ENCODE measurements at places on chromosomes 7 and 10.

- no peak for DNase-seq
These were observed 26.5 kb downstream of the GPR85 start for GRCh38 chr7:113060100-113060499.

- no peak for DNase-seq
These were observed 30.1 kb upstream of the PAXIP1 start for GRCh38 chr7:155032978-155033377.

DNA sequence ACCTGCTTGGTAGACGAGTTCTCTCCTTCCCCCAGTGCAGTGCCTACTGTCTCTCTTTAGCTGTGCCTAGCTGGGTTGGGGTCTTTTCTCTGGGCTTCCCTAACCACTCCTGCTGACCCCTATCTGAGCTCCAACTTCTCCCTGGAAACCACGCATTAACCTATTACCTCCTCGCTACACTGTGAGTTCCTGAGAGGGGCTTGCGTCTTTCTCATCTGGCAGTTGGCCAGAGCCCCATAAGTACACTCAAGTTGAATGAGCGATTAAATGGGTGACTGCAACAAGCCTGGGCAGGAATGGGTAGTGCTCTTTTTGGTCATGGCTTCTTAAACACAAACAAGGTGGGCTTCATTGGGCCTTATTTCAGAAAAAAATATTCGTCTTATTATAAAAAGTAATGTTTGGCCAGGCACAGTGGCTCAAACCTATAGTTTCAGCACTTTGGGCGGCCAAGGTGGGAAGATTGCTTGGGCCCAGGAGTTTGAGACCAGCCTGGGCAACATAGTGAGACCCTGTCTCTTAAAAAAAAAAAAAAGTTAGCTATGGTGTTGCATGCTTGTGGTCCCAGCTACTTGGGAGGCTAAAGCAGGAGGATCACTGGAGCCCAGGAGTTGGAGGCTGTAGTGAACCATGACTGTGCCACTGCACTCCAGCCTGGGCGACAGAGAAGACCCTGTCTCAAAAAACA, 41.4 kb downstream of the SYPL1 start:
- DNase-seq: no peak

DNA sequence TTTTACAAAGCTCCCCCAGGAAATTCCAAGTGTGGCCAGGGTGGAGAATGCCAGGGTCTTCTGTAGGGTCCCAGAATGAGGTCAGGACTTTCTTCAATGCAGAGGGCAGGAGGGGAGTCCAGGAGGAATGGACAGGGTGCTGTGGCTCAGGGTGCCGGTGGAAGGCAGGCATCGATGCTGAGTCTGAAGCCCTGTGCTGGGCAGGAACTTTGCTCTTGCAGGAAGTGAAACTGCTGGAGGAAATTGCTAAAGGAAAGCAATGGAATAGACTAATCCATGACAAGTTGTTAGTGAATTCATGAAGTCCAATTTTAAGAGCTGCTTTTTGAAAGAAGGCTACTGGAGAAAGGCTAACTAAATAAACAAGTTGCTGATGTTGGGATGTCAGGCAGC, 14.8 kb downstream of the PTPRE start:
- no peak for DNase-seq

DNA sequence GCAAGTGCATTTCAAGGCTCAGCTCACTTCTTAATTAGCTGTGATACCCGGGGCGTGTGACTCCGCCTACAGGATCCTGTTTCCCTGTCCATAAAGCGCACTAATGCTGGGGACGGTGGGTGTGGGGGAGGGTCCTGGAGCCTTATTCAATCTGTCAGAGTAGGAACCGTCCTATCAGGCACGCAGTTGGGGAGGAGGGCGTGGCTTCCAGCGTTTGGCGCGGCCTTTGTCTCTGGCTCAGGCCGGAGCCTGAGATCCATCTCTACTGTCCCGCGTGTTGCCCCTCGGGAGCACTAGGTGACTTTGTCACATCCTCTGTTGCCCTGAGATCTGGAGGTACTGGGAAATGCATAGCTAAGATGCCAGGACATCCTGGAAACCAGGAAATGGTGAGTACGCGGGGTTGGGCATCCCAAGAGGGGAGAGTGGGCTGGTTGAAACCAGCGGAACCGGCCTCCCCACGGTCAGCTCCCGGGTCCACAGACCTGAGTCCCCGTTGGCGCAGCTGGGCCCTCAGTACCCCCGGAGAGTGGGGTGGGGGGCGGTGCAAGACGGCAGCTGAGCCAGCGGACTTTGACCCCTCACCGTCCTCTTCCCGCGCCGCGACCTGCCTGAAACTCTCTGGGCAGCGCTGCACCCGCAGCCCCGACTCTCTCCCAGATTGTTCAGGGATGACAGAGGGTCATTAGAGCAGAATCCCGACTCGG, 104.4 kb upstream of the ZNF92 start:
- no peak for DNase-seq

DNA sequence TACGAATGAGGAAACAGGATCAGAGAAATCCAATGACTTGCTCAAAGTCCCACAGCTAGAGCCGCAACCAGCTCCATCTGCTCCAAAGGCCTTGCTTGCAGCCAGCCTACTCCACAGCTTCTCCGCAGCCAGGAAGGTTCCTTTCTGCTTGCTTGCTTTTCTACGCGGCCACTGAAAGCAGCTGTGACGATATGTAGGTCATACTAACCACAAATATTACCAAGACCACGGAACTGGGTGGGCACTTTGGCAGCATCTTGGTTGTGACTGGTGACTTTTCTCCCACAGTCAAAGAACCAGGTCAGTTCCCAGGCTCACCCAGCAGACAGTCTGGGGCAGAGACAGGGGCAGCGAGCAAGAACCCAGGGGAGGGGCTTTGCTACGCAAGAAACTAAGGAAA, 86.4 kb downstream of the FAM53B start:
- DNase-seq: no peak

- DNase-seq: no peak
These were observed 558 bp downstream of the TCTN3 start for GRCh38 chr10:95693071-95693667.

DNA sequence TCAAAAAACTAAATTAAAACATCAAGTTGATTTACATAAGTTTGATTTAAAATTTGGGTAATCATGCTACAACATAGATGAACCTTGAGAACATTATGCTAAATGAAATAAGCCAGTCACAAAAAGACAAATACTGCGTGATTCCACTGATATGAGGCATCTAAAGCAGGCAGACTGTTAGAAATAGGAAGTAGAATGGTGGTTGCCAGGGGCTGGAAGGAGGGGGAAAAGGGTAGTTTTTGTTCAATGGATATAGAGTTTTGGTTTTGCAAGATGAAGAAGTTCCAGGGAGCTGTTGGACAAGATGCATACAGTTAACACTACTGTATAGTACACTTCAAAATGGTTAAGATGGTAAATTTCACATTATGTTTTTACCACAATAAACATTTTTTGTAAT, 45.0 kb upstream of the IFRD1 start:
- no peak for DNase-seq

DNA sequence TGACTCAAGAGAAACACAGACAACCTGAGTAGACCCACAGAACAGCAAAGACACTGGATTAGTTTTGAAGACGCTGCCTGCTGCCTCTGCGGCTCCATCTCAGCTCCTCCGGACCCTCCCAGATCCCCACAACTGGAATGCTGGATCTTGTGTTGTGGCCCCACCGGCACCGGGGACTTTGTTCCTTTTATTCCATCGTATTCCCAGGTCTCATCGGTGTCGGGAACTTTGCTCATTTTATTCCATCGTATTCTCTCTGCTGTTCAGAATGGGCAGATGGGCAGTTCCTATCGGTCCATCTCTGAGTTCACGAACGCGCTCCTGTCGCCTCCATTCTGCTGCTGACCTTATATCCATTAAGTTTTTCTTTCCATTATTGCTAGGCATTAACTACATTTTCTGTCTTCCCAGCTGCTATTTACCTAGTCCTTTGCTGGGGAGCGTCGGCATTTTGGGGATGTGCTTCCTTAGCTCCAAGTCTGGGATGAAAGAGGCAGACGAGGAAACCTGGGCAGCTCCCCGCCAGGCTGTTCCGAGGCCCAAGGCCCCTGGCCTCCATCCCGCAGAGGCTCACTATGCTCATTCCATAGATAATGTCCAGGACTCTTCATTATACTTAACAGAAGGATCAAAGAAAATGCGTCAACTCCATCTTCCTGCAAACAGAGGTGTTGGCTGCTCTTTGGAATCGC, 192.4 kb downstream of the MAD1L1 start:
- DNase-seq: no peak

- DNase-seq: no peak
These were observed 3.9 kb downstream of the ZNF503 start for GRCh38 chr10:75397496-75398199.

DNA sequence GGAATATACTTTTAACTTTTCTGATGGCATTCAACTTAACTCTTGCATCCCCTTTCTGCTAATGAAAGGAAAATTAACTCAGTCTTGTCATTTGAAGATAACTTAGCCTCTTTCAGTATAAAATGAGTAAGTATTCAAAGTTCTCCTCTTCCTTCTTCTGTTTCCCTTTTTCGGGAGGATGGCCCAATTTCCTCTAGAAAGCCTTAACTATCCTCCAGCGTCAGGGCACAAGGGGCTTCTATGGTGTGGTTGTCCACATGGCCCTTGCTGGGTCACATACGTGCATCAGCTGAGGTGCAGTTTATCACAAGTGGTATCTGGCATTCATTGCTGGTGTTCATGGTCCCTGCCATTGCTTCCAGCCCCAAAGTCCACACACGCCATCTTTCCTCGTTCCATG, 17.8 kb upstream of the GSAP start:
- DNase-seq: no peak

DNA sequence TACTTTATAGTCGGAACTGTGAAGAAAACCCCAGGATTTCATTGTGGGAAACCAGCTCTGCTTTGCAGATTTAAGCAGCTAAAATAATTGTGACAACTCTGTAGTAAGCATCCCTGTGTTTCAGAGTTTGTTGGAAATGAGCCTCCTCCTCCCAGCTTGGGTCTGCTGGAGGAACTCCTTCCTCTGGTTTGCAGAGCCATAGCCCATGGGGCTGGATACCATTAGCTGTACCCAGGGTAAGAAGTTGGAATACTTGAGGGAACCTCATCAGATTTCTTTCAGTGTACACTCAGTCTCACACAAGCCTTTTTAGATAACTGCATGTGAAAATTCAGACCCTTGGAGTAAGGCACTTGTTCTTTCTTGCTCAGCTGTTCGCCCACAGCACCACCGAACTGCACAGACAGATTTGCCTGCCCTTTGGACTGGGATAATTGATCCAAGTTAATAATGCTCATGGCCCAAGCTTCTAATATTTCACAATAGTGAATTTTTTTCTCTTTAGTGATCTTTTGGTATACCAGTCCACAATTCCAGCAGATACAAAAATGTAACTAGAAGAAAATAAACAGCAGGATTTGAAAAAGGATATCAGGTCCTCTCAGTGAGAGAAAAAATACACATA, 467.4 kb upstream of the FZD8 start:
- DNase-seq: no peak

GRCh38 chr10:59971915-59972314, 65.6 kb upstream of the CCDC6 start:
- no peak for DNase-seq

- DNase-seq: no peak
These were observed 497.4 kb downstream of the RPS24 start for GRCh38 chr10:78531088-78531487.

- DNase-seq: no peak
These were observed 33.4 kb downstream of the TAS2R41 start for GRCh38 chr7:143510854-143511592.

DNA sequence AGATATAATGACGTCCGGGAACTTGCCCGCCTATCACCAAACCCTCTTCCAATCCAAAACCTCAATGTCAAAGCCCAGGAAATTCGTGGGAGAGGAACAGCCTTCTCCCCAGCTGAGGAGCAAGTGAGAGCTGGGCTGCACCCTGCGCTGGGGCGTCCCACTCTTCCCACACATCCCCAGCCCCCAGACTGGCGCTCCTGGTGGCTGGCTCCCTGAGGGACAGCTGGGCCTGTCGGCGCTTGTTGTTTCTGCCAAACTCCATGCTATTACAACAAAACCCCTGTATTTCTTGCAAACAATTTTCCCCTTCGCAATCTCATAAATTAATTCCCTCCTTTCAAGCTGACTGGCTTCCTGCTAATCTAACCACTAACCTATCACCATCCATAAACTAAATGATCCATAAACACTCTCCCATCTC, 53.0 kb downstream of the GRID1 start:
- no peak for DNase-seq

- no peak for DNase-seq
These were observed 98.2 kb upstream of the IMMP2L start for GRCh38 chr7:111660478-111660877.

- DNase-seq: no peak
These were observed 5.4 kb upstream of the FZD9 start for GRCh38 chr7:73427902-73428787.

DNA sequence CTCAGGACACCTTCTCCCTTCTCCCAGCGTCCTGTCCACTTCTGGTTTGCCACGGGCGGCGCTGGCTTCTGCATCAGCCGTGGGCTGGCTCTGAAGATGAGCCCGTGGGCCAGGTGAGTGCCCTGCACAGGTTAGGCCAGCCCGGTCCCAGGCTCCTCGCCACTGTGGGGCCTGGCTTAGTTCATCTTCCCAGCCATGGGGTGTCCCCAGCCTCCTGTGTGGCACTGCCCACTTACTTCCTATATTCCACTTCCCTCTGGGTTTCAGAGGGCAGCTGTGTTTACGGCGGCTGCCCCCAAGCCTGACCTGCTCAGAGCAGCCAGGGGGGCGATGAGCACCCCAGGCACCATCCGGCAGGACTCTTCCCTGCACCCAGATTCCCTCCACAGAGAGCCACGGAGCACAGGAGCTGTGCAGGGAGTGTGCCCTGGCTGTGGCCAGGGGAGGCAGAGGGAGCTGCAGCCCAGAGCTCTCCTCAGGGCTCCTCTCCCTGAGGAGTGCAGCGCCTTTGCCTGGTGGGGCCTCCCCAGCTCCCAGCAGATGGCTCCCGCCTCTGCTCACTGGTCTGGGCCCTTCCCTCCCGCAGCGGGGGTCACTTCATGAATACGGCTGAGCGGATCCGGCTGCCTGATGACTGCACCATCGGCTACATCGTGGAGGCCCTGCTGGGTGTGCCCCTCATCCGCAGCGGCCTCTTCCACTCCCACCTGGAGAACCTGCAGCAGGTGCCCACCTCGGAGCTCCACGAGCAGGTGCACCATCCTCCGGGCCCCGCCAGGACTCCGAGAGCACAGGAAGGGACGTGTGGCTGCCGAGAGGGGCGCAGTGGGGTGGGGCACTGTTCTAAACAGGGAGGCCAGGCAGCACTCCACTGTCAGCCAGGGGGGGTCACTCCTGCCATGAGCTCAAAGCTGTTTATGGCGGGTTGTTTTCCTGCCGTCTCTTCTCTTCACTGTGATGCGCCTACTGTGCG, 6.4 kb downstream of the LFNG start:
- no peak for DNase-seq
